ENCODE measurements at places on chromosomes 6 and 20.

DNA sequence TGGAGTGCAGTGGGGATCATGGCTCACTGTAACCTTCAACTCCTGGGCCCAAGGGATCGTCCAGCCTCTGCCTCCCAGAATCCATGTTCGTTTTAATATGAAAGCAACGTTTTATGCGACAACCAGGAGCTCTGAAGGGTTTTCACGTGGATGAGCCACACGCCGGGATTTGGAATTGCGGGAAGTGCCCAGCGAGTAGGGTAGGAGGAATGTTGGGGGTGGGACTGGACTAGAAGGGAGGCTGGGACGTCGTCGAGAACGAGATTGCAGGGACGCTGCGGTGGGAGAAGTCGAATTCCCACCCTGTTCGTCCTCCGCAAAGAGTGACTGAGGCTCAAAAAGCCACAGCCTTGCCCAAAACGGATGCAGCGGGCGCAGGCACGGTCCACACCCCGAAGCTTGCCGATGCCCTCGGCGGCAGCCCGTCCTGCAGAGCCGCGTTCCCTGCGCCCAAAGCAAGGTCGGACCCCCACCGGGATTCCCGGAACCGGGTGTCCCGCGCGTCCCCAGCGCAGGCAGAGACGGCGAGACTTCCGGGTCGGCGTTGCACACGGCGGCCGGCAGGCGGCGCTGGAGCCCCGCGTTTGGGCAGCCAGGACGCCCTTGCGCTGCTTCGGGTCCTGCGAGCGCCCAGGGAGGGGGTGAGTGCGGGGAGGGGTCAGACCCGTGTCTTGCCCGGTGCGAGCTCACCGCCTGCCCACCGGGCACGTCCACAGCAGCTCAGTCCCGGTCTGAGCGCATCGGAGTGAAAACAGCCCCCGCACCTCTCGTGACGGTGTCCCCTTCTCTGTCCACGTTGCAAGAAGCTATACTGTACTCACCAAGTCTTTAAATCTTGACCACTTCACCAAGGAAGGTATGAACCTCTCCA, 87.8 kb downstream of the DHX35 start:
- ATAC-seq = peak; percentile 91

DNA sequence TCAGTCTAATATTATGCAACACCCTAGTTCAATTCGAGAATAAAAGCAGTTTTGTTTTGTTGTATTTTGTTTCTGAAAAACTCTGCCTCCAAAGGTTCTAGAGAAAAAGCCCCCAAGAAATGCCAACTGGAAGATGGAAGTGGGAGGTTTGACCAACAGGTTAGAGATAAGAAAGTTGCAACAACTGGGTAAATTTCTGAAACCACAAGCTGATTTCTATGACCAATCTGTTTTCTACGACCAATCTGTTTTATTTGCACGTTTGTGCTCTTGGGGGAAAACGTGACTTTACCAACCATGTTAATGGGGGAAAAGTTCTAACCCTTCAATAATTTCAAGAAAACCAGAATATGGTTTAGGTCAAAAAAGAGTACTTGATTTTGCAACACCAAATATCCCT, 173.2 kb downstream of the PDE7B start:
- ATAC-seq = no peak

DNA sequence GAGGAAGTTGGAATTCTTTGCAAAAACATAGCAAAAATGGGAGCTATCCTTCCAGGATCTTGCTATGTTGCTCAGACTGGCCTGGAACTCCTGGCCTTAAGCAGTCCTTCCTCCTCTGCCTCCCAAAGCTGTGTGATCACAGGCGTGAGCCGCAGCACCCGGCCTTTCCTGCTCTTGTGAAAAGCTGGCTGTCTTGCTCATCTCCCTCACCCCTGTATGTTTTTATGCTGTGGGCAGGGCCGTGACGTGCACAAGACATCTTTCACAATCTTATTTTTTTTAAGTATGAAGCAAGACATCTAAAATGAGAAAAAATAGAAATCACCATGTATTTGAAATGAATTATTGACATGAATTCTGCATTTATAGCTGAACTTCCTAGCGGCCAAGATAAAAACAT, 110.4 kb downstream of the SAMD5 start:
- ATAC-seq = no peak

- ATAC-seq = no peak
Observed at GRCh38 chr20:50310673-50311051, 120.0 kb downstream of the CEBPB start.

DNA sequence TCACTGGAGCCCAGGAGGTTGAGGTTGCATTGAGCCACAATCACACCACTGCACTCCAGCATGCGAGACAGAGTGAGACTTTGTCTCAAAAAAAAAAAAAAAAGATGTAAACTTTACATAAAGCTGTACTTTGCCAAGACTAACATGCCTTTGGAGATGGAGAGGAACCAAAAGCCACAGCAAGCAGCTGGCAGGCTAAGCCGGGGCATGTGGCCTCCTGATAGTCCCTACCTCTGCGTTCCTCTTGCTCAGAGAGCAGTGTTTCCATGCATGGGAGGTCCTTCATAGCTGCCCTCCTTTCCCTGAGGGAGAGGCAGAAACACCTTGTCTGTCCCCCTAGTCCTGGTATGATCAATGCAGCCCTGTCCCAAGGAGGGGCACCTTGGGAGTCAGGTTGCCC, 35.2 kb downstream of the SPATA2 start:
- no peak for ATAC-seq

- no peak for ATAC-seq
Observed at GRCh38 chr6:45574885-45575284, 197.2 kb upstream of the SUPT3H start.

GRCh38 chr20:33561692-33562601, 72.1 kb downstream of the CBFA2T2 start:
- peak; percentile 97 for ATAC-seq

- peak; percentile 41 for ATAC-seq
Observed at GRCh38 chr6:151082079-151082478, 157.7 kb upstream of the AKAP12 start.

GRCh38 chr6:47854971-47855370, 73.1 kb downstream of the OPN5 start:
- ATAC-seq = no peak

GRCh38 chr6:56555438-56555872, 87.2 kb downstream of the DST start:
- peak; percentile 35 for ATAC-seq

GRCh38 chr6:32082935-32083334, 26.2 kb downstream of the TNXB start:
- no peak for ATAC-seq

DNA sequence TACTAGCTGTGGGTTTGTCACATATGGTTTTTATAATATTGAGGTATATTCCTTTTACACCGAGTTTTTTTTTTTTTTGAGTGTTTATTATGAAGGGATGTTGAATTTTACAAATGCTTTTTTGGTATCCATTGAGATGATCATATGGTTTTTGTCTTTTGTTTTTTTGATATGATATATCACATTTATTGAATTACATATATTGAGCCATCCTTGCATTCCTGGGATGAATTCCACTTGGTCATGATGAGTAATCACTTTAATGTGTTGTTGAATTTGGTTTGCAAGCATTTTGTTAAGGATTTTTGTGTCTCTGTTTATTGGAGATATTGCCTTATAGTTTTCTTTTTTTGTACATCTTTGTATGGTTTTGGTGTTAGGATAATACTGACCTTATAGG, 3.3 kb upstream of the ZNF337 start:
- no peak for ATAC-seq

DNA sequence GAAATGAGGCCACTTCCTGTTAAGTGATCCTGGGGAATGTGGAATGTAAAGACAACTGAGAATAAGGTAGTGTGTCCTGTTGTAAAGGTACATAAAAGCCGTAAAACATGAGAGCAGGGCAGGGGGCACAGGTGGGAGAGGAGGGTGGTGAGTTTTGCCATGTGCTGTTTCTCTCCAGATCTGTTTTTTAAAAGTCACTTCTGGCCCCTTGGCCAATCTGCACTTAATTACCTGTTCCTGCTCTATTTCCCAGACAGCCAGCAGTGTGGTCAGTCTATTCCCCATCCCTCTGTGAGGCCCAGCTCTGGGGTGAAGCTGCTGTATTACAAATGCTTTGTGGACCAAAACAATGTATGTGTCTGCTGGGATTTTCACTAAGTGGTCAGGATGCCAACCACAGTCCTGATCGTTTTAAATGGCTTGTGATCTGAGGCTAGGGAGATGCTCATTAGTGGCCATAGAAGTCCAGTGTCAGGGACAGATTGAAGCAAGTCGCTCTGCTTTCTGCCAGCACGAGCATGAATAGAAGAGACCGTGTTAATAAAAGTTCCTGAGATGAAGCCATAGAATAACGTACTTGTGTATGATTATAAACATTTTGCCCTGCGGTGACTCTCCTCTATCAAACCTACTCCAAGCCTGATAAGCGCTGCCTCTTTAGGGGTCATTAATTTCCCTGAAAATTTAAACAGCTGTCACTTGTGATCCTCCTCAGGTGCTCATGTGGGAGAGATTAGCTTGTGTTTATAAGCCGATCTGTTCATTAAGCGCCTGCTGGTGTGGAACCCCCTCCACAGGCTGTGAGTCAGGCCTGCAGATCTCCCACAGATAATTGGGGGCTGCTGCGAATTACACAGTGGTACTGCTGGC, 111.8 kb upstream of the CENPW start:
- peak; percentile 80 for ATAC-seq

- no peak for ATAC-seq
Observed at GRCh38 chr20:1272368-1273100, 6.4 kb downstream of the SNPH start.

DNA sequence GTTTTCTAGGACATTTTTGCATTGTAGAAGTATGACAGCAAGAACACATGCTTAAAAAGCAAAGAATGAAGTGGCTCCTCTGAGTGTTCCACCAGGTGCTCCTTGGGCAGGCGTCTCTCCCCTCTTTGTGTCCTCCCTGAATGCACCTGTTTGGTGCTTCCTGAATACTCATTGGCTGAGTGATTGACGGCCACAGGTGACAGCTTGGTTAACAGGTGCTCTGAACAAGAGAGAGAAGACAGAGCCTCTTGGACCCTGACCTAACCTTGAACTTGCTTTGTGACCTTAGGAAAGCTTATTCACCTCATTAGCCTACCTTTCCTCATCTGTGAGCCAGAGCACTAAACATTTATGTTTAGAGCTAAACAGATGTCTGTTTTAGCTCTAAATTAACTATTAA, 93.7 kb downstream of the TULP4 start:
- ATAC-seq = no peak

- ATAC-seq = no peak
Observed at GRCh38 chr6:47307362-47308197, 2.1 kb downstream of the TNFRSF21 start.
